ENCODE measurements at places on chromosomes 2 and 18. TPM values are rescaled to one million over a fixed set of nuclear protein-coding genes. Genes with fewer than 3 reads are reported as not detected.

GRCh38 chr2:19435815-19436214 lies 77.4 kb upstream of the OSR1 start:
- DNase-seq: no peak

RUFY4 gene
- total RNA-seq: 0.69 TPM

- DNase-seq: no peak
Observed at GRCh38 chr18:71665131-71665530, 879.0 kb downstream of the CBLN2 start.

DNA sequence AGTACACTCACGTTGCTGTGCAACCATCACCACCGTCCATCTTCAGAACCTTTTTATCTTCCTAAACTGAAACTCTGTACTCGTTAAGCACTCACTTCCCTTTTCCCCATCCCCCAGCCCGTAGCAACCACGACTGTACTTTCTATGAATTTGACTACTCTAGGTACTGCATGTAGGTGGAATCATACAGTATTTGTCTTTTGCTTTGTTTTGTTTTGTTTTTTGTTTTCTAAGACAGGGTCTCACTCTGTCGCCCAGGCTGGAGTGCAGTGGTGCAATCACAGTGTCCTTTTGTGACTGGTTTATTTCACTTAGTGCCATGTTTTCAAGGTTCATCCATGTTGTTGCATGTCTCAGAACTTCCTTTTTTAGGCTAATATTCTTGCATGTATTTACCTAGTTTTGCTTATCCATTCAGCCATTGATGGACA lies 7.0 kb upstream of the TYMS start:
- no peak for DNase-seq

GRCh38 chr2:231646476-231646875 lies 53.8 kb downstream of the TEX44 start:
- DNase-seq: no peak

IL1RL2 gene
- total RNA-seq: 1.4 TPM

CAPG gene
- total RNA-seq: 377 TPM

- no peak for DNase-seq
Observed at GRCh38 chr2:235244255-235245220, 249.3 kb upstream of the AGAP1 start.

IL1F10 gene
- total RNA-seq: not detected

DNA sequence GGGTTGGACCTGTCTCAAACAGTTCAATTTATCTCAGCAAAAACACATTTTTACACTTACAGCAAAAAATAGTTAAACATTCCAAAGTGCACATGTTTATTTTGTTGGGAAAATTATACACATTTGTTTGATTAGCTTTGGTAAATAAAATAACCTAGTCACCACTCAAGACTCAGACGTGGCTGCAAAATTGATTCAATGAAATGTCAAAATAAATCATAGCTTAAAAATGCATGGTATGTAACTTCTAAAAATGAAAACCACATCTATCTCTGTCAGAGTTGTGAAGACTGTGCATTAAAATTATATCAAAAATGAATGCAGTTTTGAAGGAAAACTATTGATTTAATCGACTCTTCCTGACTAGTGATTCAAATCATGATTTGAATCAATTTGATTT lies 56.7 kb downstream of the GALNT14 start:
- DNase-seq: no peak

APLF gene
- total RNA-seq: 5.9 TPM

UPP2 gene
- 0.19 TPM for total RNA-seq

CXCR1 gene
- total RNA-seq: 0.09 TPM
